ENCODE measurements at places on chromosomes 6 and 20.

- DNase-seq: no peak
Observed at GRCh38 chr6:36018339-36018738, 6.1 kb downstream of the SLC26A8 start.

DNA sequence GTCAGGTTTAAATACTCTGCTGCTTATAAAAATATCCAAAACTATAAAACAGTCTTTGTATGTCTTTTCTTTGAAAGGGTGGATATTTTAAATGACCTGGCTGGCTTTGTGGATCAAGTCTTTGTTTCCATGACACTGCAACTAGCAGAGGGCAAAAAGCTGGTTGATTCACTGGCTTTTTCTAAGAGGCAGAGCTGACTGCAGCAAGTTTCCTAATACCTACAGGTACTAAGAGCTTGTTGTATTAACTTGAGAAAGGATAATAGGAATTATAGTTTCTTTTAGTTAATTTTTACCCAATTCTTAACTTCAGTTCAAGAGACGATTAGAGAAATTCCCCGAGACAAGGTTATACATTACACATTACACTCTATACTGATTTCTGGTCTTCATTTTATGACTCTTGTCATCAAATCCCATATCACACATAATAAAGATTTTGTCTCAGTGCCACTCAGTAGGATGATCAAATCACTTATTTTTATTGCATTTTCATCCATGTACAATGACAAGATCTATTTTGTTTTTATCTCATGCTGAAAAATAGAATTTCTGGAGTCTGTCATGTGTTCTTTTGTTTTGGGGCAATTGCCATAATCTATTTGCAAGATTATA lies 120.1 kb upstream of the RIMS1 start:
- no peak for DNase-seq

DNA sequence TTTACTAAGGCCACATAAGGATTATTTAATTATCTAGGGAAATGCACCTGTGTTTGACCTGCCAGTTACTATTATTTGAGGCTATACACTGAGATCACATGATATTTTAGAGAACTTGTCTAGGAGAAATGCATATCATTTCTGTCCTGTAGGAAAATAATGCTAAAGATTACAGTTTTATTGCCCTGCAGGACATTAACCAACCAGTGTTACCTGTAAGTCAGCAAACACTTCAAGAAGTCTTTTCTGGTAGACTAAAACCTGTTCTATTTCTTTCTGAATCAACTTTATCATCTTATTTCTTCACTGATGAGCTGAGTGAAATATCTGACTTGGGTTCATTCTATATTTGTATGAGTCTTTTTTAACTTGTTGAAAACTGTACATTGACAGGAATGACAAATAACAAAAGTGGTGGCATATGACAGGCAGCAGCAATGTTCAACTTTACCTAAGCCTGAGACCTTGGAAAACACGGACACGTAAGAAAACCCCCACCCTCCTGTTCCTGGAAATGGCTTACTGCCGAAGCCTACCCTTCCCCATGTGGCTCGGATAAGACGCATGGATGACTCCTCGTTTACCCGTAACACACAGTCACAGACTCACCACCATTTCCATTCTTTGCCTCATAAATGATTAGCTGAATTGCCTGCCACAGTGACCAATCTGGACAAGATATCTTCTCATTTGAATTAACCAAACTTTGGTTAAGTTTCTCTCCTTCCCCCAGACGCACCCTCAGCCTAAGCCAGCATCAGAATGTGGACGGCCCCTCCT lies 118.0 kb upstream of the CD93 start:
- no peak for DNase-seq

- no peak for DNase-seq
Observed at GRCh38 chr6:105804424-105804823, 281.7 kb upstream of the PRDM1 start.

DNA sequence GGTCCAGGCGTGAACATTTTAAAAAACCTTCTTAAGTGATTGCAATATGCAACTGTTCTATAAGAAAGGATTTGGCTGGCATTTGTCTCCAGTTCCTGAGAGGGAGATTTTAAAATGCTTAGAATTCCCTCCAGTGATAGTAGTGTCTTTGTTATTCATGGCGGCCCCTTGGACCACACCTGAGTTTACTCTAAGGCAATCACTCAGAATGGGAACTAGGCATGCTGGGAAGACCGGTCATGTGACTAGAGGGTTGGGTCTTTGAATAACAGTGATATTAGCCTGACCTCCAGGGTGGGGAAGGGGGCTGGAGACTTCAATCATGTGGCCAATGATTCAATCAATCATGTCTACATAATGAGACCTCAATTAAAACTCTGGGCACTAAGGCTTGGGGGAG lies 50.7 kb upstream of the UTRN start:
- DNase-seq: no peak

GRCh38 chr20:38156888-38157634 lies 8.0 kb downstream of the TGM2 start:
- DNase-seq: no peak

DNA sequence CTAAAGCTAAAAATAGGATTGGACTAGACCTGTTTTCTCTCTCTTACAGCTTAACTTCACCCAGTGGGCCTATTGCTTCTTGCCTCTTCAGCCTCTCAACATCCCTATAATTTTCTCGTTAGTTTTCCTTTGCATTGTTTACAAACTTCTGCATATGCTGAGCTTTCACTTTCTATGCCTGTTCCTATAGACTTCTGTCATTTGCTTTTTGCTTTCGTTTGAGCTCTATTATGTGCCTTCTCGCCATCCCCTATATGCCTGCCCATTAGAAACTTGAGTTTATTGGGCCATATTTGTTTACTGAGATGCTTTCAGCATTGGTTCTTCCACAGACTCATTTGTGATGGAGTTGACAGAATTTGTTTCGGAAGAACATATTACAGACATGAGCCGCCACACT lies 40.9 kb downstream of the NCOA7 start:
- no peak for DNase-seq

DNA sequence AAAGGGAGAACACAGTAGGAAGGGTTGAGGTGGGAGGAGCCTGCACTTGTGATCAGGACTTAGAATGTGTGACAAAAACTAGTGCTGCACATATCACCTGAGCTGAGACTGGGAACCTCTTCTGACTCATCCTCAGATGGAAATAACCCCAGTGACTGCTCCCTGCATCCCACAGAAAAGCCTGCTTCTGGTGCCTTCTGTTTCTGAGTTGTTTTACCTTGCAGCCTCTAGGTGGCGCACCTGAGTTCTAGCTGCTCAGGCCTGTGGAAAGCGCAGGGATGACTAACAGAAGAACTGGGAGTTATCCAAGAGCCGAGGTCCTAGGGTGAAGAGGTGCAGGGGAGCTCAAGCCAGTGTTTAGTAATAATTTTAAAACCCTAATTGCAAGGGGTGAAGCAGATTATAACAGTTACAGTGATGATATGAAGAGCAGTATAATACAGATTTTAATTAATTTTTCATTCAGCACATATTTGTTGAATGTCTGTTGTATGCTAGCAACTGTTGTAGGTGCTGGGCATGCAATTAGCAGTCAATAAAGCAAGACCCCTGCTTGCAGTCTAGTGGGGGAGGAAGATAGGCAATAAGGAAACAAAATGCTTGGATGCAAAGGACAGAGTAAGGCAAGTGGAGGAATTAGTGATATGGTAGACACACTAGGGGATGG lies 302.5 kb downstream of the DHX35 start:
- DNase-seq: peak; percentile 9

DNA sequence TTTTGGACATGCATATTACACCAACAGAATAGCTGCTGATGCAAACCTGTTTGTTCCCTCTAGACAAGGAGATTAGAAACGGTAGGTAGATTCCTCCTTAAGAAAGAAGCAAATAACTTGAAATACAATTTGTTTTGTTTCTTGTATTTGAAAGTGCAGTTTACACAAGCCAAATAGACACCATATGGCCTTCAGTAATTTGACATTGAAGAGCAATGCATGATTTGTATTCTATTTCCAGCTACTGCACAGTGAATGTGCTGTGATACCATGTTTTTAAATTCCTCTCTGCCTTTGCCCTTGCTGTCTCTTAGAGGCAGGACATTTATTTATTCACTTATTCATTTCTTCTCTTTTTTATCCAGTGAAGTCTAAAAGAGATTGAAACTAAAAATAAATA lies 31.9 kb upstream of the ANKEF1 start:
- no peak for DNase-seq

- no peak for DNase-seq
Observed at GRCh38 chr6:33772902-33773472, 15.9 kb downstream of the LEMD2 start.

- no peak for DNase-seq
Observed at GRCh38 chr20:55961376-55962330, 43.7 kb downstream of the CBLN4 start.

Data from stimulated activated CD4-positive, alpha-beta T cell treated with anti-CD3 and anti-CD28 coated beads, Interleukin-15, amount 100 ng/mL, for 1 hour (primary cell).